ENCODE measurements at places on chromosomes 12 and 14.

- no peak for DNase-seq
These were observed 120.7 kb upstream of the GRIP1 start for GRCh38 chr12:66799551-66799950.

DNA sequence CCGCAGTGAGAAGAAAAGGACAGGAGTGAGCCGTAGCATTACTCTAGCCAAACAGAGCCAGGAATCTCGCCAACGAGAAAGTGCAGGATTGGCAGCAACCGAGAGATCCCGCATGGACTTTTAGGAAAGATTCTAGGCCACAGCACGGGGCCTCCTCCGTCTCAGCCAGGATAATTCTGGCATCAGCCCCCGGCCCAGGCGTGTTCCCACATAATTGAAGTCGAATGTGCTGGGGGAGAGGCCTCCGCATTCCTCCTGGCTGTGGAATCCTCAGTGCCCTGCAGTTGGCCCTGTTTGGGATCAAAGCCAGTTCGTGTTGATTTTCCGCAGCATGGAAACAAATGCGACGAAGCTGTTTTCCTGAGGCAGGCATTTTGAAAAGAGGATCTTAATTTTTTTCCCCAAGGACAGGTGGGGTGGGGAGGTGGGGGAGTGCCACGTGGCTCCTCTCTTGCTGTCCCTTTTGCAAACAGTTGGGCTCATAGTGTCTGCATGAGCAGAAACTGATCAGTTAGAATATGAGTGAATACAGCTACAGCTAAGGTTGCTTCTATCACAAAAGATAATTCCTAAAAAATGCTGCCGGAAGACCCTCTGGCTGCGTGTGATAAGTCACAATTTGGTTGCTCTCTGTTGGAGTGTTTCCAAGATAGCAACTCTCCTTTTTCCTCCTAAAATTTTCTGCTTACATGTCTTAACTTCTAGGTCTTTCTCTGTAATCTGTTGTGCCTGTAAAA lies 37.3 kb upstream of the ATXN2 start:
- peak; percentile 61 for DNase-seq

DNA sequence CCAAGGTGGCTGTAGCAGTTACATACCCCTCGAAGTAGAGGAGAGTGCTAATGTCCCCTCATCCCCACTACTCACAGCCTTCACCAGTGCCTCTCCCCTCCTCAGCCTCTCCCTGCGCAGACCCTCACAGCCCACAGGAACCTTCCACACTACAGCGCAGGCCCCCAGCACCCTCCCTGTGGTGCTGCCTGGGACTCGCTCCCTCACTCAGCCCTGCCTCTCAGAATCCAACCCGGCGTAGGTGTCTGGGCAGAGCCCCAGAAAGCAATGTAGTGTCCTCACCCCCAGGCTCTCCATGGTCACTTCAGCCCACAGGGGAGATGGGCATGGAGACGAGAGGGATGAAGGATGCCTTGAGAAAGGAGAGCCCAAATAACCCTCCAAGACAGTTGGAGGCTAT lies 10.9 kb upstream of the ZNF740 start:
- no peak for DNase-seq

DNA sequence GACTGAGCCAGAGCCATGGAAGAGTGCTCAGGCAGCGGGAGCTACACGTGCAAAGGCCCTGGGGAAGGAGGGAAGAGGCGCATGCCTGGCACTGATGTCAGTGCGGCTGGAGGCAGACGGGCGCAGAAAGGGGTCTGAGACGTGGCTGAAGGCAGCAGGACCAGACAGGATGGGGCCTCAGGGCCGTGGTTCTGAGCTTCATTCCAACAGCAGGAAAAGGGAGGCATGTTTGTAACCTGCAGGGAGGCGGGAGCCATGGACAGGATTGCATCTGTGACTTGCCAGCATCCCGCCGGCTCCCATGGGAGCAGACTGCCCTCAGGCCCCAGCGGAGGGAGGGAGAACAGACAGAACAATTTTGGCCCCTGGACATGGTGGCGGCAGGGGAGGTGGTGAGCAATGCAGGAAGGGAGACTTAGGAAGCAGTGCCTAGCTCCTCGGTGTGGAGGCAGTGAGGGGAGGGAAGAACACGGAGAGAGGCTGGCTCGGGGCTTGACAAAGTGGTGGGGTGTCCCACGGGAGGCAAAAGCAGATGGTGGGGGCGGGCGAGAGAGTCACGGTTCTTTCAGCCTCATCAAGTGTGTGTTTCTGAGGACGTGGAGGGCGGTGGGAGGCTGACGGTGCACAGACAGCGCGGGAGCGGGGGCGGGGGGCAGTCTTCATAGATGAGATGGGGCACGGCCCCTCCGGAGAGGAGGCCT lies 33.3 kb upstream of the INF2 start:
- DNase-seq: no peak

- DNase-seq: no peak
These were observed 67.9 kb upstream of the ESRRB start for GRCh38 chr14:76307786-76308780.

DNA sequence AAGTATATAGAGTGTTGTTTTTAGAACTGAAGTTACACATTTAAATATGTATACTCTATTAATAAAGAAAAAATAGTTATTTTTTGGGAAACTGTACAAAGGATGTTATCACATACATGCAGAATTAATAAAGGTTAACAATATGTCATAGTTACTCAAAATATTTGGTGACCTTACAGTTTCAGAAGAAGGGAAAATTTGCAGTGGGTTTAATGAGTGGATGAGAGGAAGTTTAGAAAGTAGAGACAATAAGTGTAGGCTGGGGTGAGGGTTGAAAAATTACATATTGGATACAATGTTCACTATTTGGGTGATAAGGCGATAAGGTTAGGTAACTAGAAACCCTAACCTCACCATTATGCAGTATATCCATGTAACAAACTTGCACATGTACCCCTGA lies 13.5 kb downstream of the WNK1 start:
- DNase-seq: no peak

DNA sequence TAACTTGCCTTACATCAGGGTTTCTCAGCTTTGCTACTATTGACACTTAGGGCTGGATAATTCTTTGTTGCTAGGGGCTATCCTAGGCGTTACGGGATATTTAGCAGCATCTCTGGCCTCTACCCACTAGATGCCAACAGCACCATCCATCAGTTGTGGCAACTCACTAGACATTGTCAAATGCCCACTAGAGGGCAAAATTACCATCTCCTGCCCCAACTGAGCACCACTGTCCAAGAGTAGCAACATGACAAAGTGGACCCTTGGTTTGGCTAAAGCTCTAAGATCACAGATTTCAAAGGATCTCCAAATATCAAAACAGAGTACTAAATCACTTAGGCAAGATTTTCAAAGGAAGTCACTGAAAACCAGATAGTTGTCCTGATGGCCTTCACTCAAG lies 251.7 kb upstream of the TBX3 start:
- no peak for DNase-seq

DNA sequence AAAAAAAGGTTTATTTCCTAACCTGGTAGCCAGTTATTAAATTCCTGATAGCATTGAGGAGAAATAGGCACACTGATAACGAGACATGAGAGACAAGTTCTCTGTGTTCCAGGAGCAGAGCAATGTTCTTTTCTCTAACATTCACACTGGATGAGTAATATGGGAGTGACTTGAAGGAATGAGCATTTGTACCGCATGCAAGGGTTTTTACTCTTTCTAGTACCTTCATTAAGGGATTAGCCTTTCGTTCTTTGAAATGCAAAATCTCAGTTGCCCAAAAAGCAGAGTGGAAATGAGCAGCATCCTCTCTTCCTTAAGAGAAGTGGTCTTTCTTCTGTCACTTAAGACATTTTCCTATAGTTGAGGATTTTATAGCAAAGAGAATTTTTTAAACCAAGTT lies 54.7 kb downstream of the FGD4 start:
- no peak for DNase-seq

DNA sequence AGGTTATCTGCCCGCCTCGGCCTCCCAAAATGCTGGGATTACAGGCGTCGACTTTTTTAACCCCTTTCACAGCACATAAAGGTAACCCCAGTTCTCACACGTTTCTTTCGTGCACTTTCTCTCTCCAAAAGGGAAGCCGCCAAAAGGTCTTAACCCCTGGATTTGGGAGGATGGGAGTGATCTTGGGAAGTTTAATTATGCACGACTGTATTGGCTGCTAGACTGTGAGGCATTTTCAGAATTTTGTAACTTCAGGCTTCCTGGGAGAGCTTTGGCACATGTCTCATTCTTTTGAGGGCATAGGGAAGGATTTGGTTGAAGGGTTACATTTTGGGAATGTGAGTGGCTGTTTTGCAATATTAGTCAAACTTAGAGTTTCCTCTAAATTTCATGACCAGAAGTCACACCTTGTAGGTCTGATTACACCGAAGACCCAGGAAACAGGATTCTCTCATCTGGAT lies 1.4 kb upstream of the SMARCC2 start:
- DNase-seq: no peak

DNA sequence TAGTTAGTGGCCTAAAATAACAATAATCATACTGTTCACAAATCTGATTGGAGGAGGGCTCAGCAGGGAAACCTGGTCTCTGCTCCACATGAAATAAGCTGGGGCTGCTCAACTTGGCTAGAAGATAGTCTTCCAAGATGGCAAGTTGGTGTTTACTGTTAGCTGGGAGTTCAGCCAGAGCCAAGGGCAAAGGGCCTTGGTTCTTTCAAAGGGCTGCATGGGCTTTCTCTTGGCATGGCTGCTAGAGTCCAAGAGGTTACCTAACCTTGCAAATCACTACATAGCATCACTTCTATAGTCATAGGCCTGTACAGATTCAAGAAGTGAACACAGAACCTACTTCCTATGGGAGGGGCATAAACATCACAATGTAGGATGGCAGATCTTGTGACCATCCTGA lies 7.1 kb downstream of the EXOC5 start:
- DNase-seq: no peak

- no peak for DNase-seq
These were observed 585.6 kb upstream of the MIS18BP1 start for GRCh38 chr14:45838597-45838996.

DNA sequence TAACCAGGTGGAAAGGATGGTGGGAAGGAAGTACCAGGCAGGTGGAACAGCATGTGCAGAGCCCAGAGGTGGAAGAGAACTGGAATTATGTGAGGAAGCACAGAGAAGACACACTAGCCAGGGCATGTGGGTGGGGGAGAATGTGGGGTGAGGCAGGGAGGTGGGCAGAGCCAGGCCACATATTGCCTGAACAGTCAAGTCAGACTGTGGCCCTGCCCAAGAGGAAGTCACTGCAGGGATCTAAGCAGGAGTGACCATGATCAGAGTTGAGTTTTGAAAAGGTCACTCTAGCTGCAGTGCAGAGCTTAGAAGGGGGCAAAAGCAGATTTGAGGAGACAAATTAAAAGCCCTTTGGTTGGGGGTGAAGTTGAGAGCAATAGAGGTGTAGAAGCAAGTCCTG lies 114.0 kb upstream of the SLC38A2 start:
- DNase-seq: no peak

DNA sequence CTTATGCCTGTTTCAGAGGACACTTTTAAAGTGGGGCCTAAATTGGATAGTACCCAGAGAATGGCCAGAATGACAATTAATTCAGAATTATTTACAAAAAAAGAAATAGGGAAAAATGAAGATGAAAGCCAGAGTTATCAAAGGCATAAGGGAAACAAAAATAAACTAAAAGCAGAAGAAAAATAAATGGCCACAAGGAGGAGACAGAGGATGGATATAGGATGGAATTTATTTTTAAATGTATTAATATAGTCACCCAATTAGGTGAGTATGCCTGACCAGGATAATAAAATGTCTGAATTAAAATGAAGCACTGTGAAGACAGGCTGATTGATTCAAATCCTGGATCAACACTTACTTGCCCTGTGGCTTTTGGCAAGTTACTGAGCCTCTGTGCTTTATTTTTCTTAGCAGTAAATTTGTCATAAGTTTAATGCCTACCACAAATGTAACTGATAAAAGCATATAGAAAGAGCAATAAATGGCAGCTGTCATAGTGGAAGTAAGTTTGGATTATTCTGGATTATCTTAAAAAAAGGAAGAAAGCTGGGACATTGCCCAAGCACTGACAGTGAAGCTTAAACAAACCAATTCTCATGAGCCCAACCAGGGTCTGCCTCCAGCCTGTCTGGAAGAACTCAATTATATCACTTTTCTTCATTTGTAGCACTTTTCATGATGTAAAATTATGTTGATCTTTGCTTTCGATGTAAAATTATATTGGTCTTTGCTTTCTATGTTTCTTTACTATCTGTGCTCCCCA lies 3.5 kb downstream of the CLEC9A start:
- DNase-seq: no peak

GRCh38 chr12:44525806-44526654 lies 350.1 kb downstream of the NELL2 start:
- no peak for DNase-seq

DNA sequence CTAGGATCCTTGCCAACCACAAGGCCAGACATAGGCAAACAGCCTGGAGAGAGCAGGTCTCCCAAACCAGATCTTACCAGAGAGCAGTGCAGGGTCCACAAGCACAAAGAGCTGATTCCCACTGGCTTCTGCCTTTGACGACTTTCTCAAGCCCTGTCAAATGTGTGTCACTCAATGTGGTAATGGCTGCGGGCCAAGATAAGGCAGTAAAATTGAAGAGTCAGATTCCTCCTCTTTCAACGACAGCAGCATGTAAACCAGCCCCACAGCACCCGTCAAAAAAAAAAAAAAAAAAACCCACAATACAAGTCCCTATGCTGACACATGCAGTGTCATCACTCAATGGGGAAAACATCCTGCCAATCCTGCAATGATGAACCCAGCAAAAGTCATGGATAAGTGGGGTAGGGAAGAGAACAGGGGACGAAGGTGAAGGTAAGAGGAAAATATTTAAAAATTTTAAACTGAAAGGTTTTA lies at the start of gene STON2:
Gene STON2, minus strand, starts transcription at position 123 of the 477 bp plus-strand sequence. CDS start 1,942 bp downstream, outside the sequence.
- DNase-seq: no peak

- DNase-seq: peak; percentile 49
These were observed 2.1 kb downstream of the DDN start for GRCh38 chr12:48996794-48997718.

DNA sequence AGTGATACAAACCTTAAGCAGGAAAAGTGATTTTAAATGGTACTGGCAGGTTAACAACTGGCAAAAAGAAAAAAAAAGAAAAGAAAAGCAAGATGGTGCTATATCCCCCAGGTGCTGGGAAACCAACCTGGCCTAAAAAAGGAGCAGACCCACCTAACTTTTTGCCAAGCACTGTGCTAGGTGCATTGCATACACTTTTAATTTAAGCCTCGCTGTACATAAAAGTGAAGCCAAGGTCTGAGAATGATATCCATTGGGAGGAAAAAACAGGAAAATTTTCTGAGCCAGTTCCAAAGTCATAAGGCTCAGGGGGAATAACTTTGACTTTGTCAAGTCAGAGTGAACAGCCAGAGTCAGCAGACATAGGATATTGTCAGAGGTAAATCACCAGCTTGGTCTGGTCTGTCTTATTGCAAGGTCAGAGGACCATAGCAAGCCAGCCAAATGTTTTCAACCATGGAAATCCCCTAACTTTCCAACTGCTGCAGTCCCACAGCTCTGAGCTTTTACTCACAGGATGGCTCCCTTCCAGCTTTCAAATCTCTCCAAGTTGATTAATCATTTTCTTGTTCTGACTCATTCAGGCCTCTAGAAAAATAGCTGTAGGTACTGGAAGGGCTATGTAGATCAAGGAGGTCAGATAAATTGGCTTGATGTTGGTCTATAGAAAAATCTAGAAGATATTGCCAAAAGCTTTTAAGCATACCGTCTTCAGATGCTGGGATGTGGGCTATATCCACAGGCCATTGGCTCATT lies 412.9 kb downstream of the RAD51B start:
- DNase-seq: no peak

- no peak for DNase-seq
These were observed 117.1 kb downstream of the PTPN11 start for GRCh38 chr12:112535637-112536366.

Data from caudate nucleus (tissue), 63 donors.